ENCODE measurements at places on chromosomes 16 and 17.

- DNase-seq, result no peak
These were observed 28.2 kb upstream of the RBBP6 start for GRCh38 chr16:24511174-24511573.

GRCh38 chr17:71941920-71942319 is 178.9 kb upstream of the SOX9 start:
- DNase-seq, result no peak

DNA sequence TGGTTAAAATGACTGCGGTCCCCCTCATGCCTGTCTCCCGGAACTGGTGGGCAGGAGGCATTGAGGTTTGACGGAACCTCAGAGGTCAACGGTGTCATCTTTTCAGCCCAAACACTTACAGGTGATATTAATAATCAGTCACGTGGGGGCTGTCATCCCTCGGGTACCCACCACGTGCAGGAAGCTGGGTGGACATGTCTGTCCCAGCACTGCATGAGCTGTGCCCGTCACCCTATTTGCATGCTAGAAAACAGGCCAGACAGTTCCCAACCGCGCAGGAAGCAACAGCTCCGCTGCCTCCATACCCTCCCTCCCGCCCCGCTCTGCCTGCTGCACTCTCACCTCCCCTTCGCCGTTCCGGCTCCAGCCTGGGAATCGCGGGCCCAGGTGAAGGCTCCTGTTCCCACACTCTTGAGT is 1.4 kb downstream of the SYNGR3 start:
- no peak for DNase-seq

DNA sequence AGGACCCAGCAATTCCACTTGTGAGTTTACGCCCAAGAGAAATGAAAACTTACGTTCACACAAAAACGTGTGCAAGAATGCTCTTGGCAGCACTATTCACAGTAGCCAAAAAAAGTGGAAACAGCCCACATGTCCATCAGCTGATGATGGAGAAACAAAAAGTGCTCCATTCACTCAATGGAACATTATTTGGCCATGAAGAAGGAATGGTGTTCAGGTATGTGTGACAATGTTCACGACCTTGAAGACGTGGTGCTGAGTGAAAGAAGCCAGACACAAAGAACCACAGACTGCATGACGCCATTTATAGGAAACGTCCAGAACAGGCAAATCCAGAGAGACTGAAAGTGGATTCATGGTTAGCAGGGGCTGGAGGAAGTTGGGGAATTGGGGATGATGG is 84.9 kb downstream of the ZDHHC7 start:
- no peak for DNase-seq

- DNase-seq, result no peak
These were observed 262.4 kb upstream of the PSMD7 start for GRCh38 chr16:74034200-74034599.

- DNase-seq, result no peak
These were observed 11.1 kb downstream of the DEXI start for GRCh38 chr16:10931134-10931533.

GRCh38 chr17:60594734-60595133 is 5.3 kb upstream of the PPM1D start:
- DNase-seq, result no peak

DNA sequence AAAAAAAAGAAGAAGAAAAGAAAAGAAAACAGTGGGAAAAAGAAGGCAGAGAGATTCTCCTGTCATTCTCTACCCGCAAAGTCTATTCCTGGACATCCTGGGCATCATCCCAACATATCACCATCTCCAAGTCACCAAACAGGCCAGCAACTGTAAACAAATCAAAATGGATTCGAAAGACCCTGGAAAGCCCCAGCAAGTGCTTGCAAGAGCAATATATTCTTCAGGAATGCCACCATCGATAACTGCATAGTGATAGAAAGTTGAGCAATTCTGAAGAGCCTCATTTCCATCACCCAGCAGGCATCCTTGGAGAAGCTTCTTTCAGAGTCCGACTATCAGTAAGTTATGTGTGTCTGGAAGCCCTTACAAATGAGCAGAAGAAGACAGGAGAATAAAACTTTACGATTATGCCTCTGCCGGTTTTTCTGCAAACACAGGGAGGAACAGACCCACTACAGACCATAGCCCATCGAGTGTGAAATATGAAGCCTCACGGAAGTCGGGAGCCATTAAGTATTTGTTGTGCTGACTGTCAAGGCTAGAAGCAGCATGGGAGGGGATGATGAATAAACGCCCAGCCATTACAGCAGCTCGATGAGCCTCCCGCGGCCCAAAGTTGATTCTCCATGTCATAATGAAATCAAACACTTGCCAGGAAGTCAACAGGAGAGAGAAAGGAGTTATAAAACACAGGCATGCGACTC is 64.5 kb upstream of the SEC14L1 start:
- DNase-seq, result no peak

GRCh38 chr17:20120836-20121235 is 111.7 kb downstream of the SPECC1 start:
- DNase-seq, result no peak

DNA sequence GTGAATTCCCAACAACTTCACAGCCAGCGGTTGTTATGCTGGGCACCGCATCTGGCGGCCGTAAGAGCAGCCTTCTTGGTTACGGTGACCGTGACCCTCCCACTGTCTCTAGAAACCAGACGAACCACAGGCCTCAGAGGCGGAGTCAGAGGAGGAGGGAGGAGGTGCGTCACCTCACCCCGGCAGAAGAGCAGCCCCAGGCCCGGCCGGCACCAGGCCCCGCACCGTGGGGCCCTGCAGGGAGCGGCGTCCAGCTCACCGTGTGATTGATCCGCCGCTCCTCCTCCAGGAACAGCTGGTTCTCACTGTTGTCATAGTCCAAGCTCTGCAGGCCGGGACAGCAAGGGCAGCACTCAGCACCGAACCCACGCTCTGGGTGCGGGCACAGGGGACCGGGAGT is 13.7 kb downstream of the CLCN7 start:
- DNase-seq, result no peak

GRCh38 chr16:82082543-82083244 is 47.6 kb downstream of the HSD17B2 start:
- no peak for DNase-seq

DNA sequence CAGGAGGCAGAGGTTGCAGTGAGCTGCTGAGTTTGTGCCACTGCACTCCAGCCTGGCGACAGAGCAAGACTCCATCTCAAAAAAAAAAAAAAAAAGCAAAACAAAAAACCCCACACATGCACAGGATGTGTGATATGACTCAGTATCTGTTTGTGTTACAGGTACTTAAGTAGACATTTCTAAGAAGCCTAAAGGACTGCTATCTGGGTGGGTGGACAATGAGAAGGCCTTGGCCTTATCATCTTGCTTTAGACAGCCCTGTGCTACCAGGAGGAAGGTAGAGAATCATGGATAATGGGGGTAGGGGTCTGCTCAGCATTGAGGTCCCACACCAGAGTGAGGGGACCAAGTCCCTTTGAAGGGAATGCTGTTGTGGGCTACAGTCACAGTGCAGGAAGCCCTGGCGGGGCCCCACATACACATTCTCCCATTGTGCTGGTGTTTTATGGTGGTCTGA is 26.7 kb downstream of the PLD6 start:
- no peak for DNase-seq

GRCh38 chr16:17339764-17340541 is 130.8 kb downstream of the XYLT1 start:
- DNase-seq, result no peak

DNA sequence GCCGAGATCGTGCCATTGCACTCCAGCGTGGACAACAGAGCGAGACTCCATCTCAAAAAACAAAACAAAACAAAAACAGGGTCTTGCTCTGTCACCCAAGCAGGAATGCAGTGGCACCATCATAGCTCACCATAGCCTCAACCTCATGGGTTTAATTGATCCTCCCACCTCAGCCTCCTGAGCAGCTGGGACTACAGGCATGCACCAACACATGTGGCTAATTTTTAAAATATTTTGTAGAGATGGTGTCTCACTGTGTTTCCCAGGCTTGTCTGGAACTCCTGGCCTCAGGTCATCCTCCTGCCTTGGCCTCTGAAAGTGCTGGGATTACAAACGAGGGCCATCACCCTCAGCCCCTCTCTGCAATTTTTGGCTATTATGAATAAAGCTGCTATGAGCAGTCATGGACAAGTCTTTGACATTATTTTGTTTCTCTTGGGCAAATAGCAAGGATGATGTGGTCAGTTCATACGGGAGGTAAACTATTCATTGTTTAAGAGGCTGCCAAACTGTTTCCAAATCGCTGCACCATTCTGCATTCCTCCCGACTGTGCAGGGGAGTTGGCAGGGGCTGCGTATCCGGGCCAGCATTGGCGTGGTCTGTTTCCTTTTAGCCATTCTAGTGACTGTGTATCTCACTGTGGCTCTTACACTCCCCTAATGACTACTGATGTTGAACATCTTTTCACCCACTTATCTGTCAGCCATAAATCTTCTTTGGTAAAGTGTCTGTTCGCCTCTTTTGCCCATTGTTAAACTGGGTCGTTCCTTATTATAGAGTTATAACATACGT is 21.1 kb downstream of the EIF4A3 start:
- DNase-seq, result no peak

GRCh38 chr16:24188021-24188542 is 68.1 kb upstream of the CACNG3 start:
- DNase-seq, result no peak

- no peak for DNase-seq
These were observed 69.7 kb upstream of the FA2H start for GRCh38 chr16:74844041-74844980.

- DNase-seq, result no peak
These were observed 90.5 kb upstream of the SOX9 start for GRCh38 chr17:72030067-72030899.

DNA sequence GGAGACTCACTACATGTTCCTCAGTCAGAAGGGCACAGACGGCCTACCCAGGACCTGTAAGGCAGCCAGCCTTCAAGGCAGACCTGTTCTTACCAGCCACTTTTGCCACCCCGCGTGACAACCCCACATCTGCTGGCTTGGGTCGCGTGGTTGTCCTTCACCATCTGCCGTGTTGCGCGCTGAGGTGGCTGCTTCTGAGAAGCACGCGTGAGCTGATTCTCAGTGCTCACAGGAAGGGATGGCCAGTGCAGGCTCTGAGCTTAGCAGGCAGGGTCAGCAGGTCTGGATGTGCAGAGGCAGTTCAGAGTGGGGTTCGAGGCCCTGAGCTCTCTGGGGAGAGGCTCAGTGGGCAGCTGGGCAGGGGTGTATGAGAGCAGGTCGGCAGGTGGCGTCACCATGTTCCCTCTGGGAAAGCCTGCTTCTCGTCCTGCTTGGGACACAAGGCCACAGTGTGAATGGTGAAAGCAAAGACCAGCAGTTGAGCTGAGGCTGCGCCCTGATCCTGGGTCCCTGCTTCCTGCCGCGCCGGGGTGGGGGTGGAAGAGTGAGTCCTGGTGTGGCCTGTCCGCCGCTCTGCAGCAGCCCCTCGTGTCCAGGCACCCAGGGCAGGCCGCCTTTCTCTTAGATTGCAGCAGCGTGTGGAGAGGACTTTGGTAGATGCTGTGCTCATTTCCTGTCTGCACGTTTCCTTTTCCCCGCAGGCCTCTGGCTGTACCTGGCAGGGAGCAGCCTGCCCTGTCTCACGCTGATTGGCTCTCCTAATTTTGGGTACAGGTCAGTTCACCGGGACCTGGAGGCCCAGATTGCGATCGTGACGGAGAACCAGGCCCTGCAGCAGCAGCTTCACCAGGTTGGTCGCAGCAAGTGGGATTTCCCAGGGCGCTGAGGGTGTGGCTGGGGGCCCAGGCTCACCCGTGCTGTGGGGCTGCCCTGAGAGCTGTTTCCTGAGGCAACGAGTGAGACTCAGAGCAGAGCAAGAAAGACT is 36.0 kb downstream of the PGS1 start:
- no peak for DNase-seq

DNA sequence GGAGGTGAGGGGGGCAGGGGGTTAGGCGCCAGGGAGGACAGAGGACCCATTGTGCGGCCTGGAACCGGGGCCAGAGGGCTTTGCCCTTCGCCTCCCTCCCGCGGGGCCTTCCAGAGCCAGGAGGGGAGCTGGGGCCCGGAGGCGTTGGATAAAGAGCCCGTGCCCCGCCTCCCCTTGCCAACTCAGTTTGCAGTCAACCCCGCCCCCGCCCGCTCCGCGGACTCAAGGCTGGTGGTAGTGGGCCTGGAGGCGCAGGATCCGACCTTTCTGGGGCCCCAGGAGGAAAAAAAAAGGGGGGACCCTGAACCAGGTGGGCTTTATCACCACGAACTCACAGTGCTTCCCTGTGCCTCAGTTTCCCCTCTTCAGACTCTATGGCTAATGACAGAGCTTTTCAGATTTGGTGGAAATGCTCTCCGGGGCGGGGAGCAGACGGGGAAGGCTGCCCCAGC is 2.0 kb upstream of the SPHK1 start:
- DNase-seq, result no peak

GRCh38 chr17:39077866-39078265 is 73.6 kb downstream of the PLXDC1 start:
- no peak for DNase-seq

- DNase-seq, result no peak
These were observed 464.4 kb downstream of the CDH11 start for GRCh38 chr16:64657316-64658011.

DNA sequence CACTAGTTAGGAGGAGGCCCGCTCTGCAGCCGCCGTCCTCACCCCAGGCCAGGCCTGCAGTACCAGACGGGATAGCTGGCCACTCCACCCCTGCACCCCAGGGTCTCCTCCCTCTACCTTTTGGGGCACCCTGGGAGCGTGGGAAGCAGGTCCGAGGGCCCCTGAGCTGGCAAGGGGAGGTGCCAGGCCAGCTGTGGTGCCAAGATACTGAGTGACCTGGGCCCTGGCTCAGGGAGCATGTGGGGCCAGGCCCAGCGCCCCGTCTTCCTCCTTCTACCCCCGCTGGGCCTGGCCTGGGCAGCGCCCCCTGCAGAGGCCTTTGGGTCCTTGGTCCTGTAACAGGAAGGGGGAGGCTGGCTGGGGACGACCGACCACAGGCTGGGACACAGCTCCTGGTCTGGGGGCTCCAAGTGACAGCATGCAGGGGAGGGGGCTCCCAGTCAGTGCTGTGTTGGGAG is 13.0 kb downstream of the PAM16 start:
- DNase-seq, result no peak

- DNase-seq, result no peak
These were observed 971 bp downstream of the MINK1 start for GRCh38 chr17:4833941-4834680.

- DNase-seq, result no peak
These were observed 453.4 kb downstream of the KCNJ18 start for GRCh38 chr17:22145605-22146178.

- no peak for DNase-seq
These were observed 46.5 kb downstream of the SRCIN1 start for GRCh38 chr17:38559051-38559879.

- DNase-seq, result no peak
These were observed 88.1 kb downstream of the GOSR1 start for GRCh38 chr17:30565073-30565935.

- DNase-seq, result no peak
These were observed 23.8 kb upstream of the ARHGAP44 start for GRCh38 chr17:12765548-12765947.

DNA sequence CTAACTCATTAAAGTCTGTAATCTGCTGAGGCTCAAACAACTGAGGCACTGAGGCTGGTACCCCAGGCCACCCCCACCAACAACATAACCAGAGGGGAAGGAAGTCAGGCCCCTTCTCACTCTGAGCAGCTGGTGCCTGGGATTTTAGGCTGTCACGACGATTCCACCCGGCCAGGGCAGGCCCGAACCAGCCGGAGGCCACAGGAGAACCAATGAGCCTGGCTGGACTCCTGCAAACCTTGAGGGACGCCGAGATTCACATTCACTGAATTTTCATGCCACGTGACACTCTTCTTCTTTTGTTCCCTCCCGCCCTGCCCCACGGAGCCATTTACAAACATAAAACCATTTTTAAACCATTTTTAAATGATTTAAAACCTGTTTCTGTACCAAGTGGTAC is 48.1 kb downstream of the RPH3AL start:
- no peak for DNase-seq

Data from cortex of kidney (tissue), 1 donor.